Hematopoietic multipotent progenitor cell treated with erythropoietin and hydrocortisone succinate and interleukin-3 and kit ligand, for 17 days (in vitro differentiated cells): ENCODE measurements at places on chromosomes 4 and X.

GRCh38 chrX:132810964-132811712, 147.3 kb downstream of the HS6ST2 start:
- no peak for DNase-seq

DNA sequence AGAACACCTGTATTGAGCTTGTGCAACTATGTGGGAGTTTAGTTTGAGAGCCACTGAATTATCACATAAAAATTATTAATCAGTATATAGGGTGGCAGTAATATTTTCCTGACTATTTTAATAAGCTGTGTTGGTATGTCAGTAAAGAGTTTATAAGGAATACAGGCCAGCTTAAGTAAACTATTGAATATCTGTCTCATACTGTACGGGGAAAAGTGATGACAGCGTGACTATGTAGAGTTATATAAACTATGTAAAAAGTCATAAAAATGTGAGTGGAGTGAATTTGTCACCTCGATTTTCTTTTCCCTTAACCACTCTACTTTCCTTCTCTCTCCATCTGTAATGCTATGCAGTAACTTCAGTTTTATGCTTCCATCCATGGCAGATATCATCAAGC, 250.2 kb downstream of the BMPR1B start:
- no peak for DNase-seq

DNA sequence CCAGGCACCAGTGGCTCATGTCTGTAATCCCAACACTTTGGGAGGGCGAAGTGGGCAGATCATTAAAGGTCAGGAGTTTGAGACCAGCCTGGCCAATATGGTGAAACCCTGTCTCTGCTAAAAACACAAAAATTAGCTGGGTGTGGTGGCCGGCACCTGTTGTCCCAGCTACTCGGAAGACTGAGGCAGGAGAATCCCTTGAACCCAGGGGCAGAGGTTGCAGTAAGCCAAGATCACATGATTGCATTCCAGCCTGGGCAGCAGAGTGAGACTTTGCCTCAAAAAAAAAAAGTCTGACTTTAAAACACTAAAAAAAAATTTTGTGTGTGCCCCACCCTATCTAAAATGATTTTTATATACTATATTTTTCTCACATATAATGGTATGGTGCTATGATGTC, 26.2 kb upstream of the TMEM192 start:
- DNase-seq: no peak

DNA sequence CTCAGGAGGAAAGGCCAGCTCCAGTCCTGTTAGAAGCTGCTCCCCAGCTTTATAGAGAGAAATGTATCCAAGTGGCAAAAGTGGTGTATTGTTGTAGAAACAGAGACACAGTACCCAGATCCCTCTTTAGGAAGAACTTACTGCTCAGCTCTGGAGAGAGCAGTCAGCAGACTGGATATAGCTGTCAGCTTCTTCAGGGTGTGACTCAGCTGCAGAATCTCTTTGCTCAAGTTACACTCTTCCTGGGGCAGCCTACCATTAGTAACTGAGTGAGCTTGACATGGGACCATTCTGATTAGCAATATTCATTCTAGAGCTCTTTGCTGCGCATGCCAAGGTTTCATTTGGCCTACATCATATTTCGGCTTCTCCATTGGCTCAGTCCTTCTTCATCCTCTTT, 40.5 kb downstream of the ATP1B4 start:
- no peak for DNase-seq

DNA sequence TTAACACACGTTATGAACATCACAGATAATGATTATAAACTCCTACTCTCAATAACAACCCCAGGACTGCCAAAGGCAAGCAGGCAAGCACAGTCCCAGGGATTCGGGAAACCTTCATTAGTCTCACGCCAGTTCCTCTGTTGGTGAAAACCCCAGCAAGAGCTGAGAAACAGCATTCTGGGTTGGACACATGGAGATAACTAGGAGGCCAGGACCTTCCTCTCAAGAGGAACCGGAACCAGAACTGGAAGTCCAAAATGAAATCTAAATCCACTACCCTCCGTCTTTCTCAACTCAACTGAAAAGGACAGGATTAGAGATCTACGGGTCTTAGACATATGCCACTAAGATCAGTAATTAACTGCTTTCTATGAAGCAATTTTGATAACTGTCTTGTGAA, 3.8 kb downstream of the VEGFC start:
- no peak for DNase-seq

GRCh38 chr4:41207291-41207831, 7.0 kb downstream of the APBB2 start:
- DNase-seq: no peak
